ENCODE measurements at places on chromosomes 2 and 18.

GRCh38 chr2:15708161-15708560 lies 116.5 kb downstream of the DDX1 start:
- DNase-seq, result no peak

DNA sequence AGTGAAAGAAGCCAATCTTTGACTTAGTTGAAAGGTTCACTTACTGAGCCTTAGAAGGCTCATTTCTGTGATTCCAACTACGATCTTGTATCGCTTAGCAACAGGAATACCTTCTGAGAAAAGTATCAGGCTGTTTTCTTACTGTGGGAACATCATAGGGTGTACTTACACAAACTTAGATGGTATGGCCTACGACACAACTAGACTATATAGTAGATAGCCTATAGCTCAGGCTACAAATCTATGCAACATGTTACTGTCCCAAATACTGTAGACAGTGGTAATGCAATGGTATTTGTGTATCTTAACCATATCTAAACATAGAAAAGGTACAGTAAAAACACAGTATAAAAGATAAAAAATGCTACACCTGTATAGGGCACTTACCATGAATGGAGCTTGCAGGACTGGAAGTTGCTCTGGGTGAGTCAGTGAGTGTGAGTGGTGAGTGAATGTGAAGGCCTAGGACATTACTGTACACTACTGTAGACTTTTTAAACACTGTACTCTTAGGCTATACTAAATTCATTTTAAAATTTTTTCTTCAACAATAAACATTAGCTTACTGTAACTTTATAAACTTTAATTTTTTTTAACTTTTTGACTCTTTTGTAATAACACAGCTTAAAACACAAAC lies 148.8 kb upstream of the STON1 start:
- no peak for DNase-seq

DNA sequence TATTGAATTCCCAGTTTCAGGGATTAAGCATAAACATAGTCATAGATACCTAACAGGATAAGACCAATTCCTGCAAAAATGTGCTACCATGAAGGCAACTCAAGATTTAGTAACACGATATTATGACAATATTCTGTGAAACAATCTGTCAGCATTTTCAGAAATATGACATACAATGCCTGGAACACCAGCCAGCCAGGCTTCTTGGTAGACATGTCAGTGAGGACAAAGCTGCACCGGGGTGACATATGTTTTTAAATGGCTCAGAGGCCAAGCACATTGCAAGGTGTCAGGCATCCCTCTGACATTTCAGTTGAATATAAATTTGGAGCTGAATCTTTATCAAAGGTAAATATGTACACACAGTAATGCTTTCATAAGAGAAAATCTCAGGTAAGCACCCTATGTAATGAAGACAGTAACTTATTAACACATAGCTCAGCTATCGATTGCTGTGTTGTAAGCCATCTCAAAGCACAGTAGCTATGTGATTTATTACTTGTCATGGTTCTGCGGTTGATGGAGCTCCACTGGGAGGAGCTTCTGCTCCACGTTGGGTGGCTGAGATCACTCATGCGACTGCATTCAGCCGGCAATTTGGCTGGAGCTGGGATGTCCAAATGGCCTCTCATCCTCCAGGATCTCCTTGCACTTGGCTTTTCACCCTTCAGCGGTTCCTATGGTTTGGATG lies 31.9 kb upstream of the EML6 start:
- no peak for DNase-seq

DNA sequence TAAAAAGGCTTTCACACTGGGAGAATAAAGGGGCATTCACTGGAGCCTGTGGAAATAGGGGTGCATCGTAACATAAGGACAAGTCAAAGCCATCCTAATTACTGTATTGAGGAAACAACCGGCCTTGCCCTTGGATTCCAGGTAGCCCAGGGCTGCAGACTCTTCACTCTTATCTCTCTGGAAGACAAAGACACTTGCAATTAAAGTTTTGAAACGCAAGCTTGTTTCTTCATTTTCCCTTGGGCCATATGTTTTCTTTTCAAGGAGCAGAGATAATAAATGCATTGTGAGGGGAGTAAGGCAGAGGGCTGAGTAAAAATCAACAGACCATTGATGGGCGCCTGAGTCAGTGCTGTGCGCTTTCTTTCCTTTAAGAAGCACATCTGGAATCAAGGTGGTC lies 11.5 kb downstream of the TNFRSF11A start:
- DNase-seq, result no peak

DNA sequence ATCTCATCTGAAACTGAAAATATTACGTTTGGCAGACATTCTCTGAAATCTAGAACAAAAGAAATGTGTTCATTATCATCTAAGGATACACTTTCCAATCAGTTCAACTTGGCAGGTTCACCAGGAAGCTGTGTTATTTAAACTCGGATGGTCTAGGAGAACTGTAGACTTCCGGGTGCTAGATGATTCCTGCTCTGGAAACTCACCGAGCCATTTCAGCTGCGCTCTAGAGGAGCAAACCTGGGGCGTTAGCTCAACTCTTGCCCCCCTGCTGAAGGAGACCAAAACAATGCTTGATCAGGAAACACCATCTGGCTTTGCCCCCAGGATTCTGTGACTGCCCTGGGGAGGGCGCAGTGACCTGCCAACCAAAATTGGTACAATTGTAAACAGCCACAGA lies 22.9 kb downstream of the MLPH start:
- DNase-seq, result no peak

- no peak for DNase-seq
These were observed 993.9 kb upstream of the POU3F3 start for GRCh38 chr2:103860016-103860415.

- no peak for DNase-seq
These were observed 48.6 kb downstream of the SMAD2 start for GRCh38 chr18:47881752-47882455.

DNA sequence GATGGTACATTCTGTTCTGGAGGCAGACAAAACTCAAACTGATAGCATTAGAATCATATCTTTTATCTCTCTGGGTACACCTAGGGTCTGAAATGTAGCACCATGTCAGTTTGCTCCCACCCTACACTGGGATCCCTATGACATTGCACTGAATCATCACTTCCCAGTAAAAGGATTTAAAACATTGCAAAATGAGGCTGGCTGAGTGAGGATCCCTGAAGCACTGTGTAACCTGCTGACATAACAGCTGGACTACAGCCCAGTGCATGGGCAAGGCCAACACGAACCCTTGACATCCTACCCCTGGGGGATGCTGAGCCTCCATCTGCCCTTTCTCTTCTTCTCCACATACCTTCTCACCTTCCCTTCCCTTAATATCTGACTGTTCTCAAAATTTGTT lies 253.2 kb downstream of the TTC32 start:
- no peak for DNase-seq

- DNase-seq, result peak; percentile 69
These were observed 10.3 kb downstream of the ITGA6 start for GRCh38 chr2:172437419-172438341.

DNA sequence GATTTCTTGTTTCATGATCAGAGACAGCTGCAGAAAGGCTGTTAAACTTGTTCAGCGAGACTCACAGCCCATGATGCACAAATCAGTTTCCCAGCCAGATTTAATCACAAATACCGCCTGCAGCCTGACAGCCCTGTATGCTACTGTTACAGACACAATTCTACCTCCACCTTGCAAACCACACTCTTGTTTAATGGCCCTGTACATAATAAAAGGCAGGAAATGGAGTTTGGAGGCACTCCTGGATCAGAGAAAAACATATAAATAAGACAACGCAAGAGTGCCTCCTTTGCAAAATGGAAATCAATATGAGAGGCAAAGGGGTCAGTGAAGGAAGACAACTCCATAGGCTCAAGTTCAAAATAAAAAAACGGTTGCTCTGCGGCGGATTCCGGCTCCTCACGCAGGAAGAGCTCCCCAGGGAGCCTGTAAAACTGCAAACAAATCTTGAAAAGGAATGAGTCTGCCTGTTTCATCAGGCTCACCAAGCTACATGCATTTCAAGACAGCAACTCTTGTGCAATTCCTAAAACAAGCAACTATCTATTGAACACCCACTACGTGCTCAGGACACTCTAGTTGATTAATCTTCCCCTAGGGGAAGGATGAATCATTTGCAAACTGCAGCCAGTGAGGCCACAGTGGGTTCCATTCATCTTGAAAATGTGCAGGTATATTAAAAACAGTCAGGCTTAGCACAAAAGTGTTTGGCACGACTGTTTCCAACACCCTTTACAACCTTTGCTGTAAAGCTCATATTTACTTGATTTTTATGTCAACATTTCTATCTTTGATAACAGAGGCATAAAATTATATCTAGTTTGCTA lies 37.5 kb downstream of the TBC1D8 start:
- DNase-seq, result no peak

- DNase-seq, result no peak
These were observed 14.8 kb upstream of the ALPI start for GRCh38 chr2:232441147-232441651.

GRCh38 chr2:216490061-216490460 lies 8.6 kb upstream of the RPL37A start:
- no peak for DNase-seq

DNA sequence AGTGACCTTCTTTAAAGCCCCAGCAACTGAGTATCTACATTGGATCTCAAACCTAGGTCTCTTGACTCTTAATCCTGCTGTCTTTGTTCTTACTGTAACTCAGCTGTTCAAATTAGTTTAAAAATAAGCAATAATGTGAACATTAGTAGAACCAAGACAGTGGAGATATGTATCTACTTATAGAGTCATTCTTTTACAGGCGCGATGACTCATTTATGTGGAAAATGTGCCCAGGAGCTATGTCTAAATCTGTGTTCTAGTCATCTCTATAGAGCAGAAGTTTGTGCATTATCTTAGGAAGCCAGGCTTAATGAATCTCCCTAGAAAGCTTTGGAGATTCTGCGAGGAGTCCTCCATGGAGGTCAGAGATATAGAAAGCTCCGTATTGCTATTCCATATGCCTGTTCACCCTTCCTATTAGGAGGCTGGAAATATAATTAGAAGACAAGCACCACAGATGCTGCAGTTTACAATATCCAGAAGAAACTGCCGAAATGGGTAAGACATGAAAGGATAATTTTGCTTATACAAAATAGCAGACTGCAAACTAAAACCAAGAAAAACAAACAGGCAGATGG lies 211.6 kb downstream of the TRIB2 start:
- no peak for DNase-seq

- no peak for DNase-seq
These were observed 52.5 kb upstream of the SLC14A2 start for GRCh38 chr18:45562567-45563479.

DNA sequence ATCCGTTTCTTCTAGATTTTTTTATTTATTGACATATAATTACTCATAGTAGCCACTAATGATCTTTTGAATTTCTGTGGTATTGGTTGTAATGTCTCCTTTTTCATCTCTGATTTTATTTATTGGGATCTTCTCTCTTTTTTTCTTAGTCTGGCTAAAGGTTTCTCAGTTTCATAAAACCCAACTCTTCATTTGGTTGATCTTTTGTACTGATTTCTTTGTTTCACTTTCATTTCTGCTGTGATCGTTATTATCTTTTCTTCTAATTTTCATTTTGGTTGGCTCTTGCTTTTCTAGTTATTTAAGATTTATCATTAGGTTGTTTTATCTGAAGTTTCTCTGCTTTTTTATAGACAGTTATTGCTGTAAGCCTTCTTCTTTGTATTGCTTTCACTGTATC lies 463.6 kb upstream of the CRIM1 start:
- no peak for DNase-seq

- no peak for DNase-seq
These were observed 39.9 kb downstream of the CYRIA start for GRCh38 chr2:16625759-16626158.

DNA sequence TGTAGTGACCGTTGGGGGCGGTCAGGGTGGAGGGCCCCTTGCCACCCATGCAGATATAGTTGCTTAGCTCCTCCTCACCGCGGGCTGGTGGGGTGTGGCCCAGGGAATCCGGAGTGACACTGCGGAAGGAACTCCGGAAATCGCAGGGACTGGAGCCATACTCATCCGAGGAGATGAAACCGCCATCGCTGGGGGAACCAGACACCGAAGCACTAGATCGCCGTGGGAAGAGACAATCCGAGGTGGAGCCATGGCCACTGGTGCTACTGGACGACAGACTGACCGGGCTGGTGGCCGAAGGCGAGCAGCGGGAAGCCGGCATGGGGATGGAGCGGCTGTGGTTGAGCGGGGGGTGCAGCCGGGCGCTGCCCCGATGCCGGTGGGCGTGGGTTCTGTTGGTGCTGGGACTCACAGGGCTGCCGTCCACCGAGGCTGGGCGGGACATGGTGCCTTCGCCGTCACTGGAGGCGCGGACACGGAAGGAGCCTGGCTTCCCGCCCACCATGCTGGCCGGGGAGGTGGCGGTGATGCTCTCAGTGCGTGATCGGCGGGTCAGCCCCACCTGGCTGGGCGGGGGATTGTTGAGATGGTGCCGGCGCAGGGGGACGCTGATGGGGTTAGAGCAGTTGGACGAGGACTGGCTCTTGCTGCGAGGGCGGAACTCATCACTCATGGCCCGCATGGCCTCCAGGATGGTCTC lies 2.2 kb downstream of the IRS1 start:
- no peak for DNase-seq

DNA sequence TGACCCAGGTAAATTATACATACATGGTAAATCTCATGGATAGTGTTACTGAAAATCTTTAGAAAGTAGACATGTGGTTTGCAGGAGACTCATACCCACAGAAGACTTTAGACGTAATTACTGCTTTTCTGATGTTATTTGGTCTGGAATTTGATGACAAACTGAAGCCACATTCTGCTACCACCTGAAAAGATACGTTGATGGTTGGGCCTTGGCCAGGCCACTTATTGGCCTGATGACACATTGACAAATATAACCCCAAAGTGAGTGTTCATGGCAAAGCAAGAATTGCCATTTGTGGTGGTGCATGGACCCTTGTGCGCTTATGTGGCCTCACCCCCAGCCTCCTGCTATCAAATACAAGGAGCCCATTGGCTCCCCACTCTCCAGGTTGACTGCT lies 155.6 kb downstream of the METTL4 start:
- DNase-seq, result no peak

- no peak for DNase-seq
These were observed 573 bp downstream of the STAM2 start for GRCh38 chr2:152175012-152175367.

GRCh38 chr2:70043252-70043875 lies 43.9 kb upstream of the PCBP1 start:
- peak; percentile 10 for DNase-seq

GRCh38 chr2:86028766-86029381 lies 76.8 kb downstream of the POLR1A start:
- no peak for DNase-seq

- DNase-seq, result no peak
These were observed 304.8 kb upstream of the FSIP2 start for GRCh38 chr2:185433824-185434223.

DNA sequence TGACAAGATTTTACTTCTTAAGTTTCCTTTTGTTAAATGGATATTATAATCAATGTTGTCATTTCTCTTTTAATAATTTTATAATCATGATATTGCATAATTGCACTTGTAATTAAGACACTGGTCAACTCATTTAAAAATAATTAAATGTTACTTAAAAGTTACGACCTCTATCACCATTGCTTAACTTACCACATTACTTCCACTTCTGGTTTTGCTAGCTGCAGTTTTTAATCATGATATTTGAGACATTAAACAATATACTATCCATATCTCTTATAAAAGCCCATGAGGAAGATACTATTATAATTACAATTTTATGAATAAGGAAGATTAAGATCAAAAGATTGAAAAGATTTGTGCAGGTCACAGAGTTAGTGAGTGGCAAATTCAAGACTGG lies 502.0 kb downstream of the RNF144A start:
- no peak for DNase-seq

Data from stimulated activated CD4-positive, alpha-beta T cell treated with anti-CD3 and anti-CD28 coated beads, Interleukin-2, amount 100 ng/mL, for 24 hours (primary cell).